ENCODE measurements at places on chromosomes 5 and 9. TPM values are rescaled to one million over a fixed set of nuclear protein-coding genes. Genes with fewer than 3 reads are reported as not detected.

The RALGPS1 gene
- total RNA-seq = 0.57 TPM

The QRFP gene
- total RNA-seq = not detected

The CDX1 gene
- total RNA-seq = not detected

The CEMIP2 gene
- 25.7 TPM for total RNA-seq

The CD180 gene
- total RNA-seq = not detected

The REXO4 gene
- 21.0 TPM for total RNA-seq

The PCDHB12 gene
- 3.6 TPM for total RNA-seq

The DDX4 gene
- total RNA-seq = not detected

The ADAMTS19 gene
- not detected for total RNA-seq

The CEP72 gene
- 8.0 TPM for total RNA-seq

The PCDHB15 gene
- 3.8 TPM for total RNA-seq

The HTR4 gene
- 0.26 TPM for total RNA-seq

The PCDHA9 gene
- total RNA-seq = not detected

The THG1L gene
- 16.1 TPM for total RNA-seq

The CYLC2 gene
- not detected for total RNA-seq

The KIF4B gene
- total RNA-seq = 0.06 TPM

The LCN9 gene
- not detected for total RNA-seq

The CARTPT gene
- not detected for total RNA-seq

The ANKRD31 gene
- not detected for total RNA-seq

The FSTL4 gene
- 0.26 TPM for total RNA-seq

The ZDHHC11 gene
- total RNA-seq = not detected

The WNK2 gene
- not detected for total RNA-seq

The CCL28 gene
- total RNA-seq = 4.0 TPM

The ARAP3 gene
- total RNA-seq = 0.83 TPM

The LRRC19 gene
- total RNA-seq = not detected

The PCDHB13 gene
- 5.1 TPM for total RNA-seq

The SLC1A1 gene
- total RNA-seq = 3.7 TPM

The PCDHAC2 gene
- 0.06 TPM for total RNA-seq

The ERCC6L2 gene
- 61.8 TPM for total RNA-seq

The CENPP gene
- 12.0 TPM for total RNA-seq

The MYO10 gene
- total RNA-seq = 21.5 TPM

The GRM6 gene
- total RNA-seq = not detected

The BTNL8 gene
- not detected for total RNA-seq

The ACOT12 gene
- not detected for total RNA-seq

Measured in LHCN-M2 (cell line).